ENCODE measurements at places on chromosomes 4 and X. TPM values are rescaled to one million over a fixed set of nuclear protein-coding genes. Genes with fewer than 3 reads are reported as not detected.

DNA sequence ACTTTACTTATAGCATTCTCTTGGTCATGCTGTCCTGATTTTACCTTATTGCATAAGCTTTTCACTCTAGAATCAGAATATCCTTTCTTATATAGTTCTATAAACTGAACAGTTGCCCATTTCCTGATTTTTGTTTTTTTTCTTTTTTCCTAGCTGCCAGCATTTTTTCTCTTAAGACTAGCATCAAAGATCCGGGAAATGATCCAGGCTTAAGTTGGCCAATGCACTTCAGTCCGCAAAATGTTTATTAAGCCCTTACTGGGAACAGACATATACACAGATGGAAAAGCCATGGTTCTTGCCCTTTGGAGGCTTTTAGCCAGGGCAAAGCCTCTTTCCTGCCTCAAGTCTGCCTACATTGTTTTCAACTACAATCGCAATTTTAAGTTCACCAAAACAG, 10.1 kb upstream of the BMP2K start:
- no peak for DNase-seq

GRCh38 chrX:71533851-71534561, 1.1 kb downstream of the OGT start:
- DNase-seq = no peak

DNA sequence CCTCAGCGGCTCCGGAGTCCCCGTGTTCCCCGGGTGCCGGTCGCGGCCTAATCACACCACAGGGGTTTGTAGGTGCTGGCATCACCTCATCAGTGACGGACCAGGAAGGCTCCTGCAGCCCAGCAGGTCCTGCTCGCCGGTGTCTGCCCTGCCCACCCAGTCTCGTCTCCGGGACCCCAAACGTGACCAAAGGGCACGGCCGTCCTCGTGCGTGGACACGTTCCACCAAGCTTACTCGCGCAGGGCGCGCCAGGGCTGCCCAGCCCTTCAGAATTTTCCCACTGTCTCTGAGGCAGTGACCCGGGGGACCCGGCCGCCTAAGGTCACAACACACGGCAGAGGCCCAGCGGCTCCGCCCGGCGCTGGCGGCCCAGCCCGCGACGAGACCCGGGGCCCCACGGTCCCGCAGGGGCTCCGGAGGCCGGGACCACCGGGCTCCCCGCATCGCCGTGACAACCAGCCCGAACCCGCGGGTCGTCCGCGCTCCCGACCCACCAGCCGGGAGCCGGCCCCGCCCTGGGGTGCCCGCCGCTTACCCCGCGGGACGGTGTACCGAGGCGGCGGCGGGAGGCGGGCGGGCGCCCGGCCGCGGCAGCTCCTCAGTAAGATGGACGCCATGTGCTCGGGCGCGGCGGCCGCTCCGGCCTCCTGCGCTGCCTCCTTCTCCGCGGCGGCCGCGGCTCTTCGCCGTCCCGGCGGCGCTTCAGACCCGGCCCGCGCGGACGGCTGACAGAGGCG, 454 bp downstream of the LETM1 start:
- no peak for DNase-seq

DNA sequence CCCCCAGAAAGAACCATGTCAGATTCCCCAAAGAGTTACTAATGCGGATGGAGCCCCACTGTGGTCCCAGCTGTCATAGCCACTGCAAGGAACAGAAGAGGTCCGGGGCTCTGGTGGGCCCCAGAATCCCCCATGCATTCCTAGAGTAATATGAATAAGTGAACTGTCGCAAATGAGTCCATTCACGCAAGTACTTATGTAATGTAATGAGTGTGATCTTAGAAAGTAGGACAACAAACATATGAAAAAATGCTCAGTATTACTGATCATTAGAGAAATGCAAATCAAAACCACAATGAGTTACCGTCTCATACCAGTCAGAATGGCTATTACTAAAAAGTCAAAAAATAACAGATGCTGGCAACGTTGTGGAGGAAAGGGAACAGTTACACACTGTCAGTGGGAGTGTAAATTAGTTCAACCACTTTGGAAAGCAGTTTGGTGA, 141.5 kb upstream of the RBPJ start:
- no peak for DNase-seq

DNA sequence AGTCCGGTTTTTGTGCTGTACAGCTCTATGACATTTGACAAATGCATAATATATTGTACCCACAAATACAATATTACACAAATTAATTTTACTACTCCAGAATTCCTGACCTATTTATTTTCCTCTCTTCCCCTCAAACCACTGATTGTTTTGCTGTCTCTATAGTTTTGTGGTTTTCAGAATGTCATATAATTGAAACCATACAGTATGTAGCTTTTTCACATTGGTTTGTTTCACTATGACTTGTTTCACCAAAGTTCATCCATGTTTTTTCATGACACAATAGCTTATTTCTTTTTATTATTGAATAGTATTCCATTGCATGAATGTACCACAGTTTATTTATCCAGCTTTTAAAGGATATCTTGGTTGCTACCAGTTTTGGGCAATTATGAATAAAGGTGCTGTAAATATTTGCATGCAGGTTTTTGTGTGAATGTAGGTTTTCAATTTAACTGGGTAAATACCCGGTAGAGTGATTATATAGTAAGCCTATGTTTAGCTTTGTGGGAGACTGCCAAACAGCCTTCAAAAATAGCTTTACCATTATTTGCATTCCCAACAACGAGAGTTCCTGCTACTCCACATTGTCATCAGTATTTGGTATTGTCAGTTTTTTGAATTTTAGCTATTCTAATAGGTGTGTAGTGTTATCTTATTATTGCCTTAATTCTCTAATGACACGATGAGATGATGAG, 25.9 kb downstream of the RNF175 start:
- DNase-seq = no peak

DNA sequence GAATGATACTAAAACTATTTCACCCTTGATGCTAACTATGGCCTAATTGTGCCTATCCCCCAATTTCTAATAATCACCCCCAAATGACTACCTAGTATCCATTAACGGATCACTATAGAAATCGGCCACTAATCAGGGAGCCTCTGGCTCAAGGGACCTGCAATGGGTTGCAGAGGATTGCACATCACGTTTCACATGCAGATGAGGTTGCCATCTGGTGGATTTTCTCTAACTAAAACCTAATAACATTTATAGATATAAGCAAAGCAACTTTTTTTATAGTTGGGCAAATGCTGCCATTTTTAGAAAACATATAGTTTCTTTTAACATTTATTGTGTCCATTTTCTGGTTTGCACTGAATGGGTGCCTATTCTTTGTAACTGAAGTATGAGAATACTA, 28.3 kb upstream of the ALG13 start:
- no peak for DNase-seq

- no peak for DNase-seq
Measured at GRCh38 chrX:94058728-94059382, 384.8 kb downstream of the FAM133A start.

GRCh38 chr4:5753766-5754528, 42.9 kb downstream of the EVC start:
- no peak for DNase-seq

The XAGE3 gene
- total RNA-seq = not detected

The CLTRN gene
- total RNA-seq = 1.6 TPM

The UGT2B15 gene
- 2.0 TPM for total RNA-seq

The RASSF6 gene
- total RNA-seq = 11.8 TPM

The LRP2BP gene
- total RNA-seq = 1.0 TPM

Data from type B pancreatic cell (in vitro differentiated cells).